Stimulated activated CD4-positive, alpha-beta T cell treated with anti-CD3 and anti-CD28 coated beads, Interleukin-1b, Interleukin-23, amount 100 ng/mL, for 4 hours (primary cell): ENCODE measurements at places on chromosomes 1 and 21.
A peak's percentile ranks its signal among the peaks of the same experiment; 100 is the strongest.

- DNase-seq, result peak; percentile 30
These were observed 25.6 kb upstream of the NFIA start for GRCh38 chr1:61056573-61057439.

- no peak for DNase-seq
These were observed 98.9 kb downstream of the RGS2 start for GRCh38 chr1:192907545-192908243.

DNA sequence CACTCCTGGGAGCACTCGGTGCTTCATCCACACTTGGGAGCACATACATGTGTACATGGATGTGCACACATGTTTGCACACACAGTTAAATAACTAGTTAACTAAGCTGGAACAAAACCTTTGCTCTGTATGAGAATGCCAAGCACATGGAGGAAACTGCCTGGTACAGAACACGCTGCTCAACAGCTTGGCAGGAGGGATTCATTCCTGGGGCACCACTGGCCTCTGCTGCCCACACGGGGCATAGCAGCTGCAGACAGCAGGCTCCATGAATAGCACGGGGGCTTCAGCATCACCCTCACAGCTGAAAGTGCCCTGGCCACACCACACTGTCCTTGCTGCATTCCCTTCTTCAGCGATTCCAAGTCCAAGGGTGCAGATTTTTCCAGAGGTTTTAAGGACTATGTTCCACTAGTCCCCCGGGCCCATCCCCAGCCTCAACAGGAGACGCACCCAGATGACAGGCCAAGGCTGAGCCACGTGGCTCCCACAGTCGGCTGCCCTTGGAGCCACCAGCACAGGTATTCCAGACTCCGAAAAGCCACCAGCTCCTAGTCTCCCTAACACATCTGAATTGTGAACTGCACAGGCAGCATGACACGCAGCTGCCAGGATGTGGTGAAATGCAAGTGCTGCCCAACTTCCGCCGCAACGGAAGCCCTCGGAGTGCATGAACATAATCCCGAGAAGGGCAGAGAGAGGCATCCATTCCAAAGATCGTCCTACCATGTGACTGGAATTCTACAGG, 16.9 kb downstream of the NPHP4 start:
- no peak for DNase-seq

DNA sequence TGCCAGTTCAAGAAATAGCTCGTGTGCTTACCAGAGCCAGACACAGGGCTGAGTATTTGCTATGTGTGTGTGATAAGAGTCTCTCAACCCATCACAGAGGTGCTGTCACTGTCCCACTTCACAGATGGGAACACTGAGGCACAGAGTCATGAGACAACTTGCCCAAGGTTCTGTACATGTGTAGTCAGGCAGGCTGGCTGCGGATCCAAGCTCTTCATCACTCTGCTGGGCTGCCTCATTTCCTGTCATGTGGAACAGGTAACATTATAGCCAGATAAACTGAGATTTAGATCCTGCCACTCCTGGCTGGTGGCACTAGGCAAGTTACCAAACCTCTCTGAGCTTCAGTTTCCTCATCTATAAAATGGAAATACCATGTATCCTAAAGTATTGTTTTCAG, 77.8 kb downstream of the ITPKB start:
- DNase-seq, result no peak

GRCh38 chr1:69728206-69728605, 160.5 kb downstream of the LRRC7 start:
- DNase-seq, result no peak

- DNase-seq, result no peak
These were observed 193.0 kb downstream of the HLX start for GRCh38 chr1:221072214-221072613.

GRCh38 chr1:176767714-176768136, 304.8 kb downstream of the PAPPA2 start:
- DNase-seq, result no peak

DNA sequence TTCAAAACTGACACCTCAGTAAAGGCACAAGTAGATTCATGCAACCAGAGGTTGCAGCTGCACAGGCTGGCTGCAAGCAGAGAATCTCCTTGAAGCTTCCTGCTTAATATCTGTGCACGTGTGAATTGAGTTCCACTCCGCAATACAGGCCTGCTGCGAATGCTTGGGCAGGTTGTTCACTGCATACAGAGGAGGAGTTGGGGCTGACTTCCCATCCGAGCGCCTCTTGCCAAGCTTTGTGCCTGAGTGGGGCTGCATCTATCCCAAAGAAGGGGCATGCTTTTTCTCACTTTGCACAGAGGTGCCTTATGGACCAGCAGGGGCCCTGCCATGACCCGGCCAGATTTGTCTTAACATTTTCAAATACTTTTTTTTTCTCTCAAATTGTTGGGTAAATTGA, 17.9 kb upstream of the PADI1 start:
- no peak for DNase-seq

GRCh38 chr1:186299570-186299969, 75.5 kb downstream of the TPR start:
- no peak for DNase-seq
